ENCODE measurements at places on chromosomes 12 and 14.

GRCh38 chr14:74963705-74964271, 8.4 kb upstream of the PGF start:
- no peak for DNase-seq

DNA sequence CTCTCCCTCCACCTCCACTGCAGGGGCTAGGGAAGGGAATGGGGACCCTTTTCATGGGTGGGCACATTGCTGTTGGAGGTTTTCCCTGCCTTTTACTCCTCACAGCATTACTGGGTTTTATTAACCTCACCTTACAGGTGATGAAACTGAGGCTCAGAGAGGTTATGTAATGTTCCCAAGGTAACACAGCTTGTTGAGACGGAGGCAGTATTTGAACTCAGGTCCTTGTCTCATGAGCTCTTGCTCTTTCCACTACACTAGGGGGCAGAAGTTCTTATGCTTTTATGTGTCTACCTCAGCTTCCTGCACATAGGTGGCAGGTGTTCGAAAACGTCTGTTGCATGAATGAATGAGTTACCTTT, 11.7 kb downstream of the CISTR start:
- DNase-seq, result no peak

GRCh38 chr12:85657836-85658630, 178.2 kb downstream of the RASSF9 start:
- DNase-seq, result no peak

DNA sequence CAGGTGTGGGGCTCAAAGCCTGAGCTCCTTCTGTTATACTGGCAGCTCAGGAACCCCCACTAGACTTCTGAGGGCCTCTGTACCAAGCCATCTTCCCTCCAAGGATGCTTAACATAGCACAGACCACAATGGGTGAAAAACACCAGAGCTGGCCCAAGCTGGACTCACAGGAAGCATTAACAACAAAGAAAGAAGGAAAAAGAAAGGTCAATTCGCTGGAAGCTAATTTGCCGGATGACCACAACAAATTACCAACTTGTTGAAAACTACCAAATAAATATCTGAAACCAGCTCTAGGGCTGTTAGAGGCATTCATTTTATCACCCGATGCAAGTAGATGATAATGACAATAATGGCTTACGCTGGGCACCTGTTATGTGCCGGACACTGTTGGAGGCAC, 48.7 kb downstream of the RBM19 start:
- DNase-seq, result no peak

DNA sequence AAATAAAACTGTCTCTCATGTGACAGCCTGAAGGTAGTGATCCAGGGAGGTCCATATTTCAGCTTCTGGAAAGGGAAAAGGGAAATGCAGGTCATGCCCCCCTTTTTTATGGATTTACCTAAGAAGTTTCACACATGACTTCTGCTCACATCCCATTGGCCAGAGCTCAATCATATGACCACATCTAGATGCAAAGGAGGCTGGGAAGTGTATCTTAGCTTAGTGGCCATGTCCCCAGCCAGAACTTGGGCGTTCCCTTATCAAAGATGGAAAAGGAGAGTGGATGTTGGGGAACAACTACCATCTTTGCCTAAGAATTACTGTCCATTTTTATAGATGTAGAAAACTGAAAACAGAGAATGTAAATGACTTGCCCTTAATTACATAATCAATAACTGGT, 26.5 kb upstream of the CRADD start:
- DNase-seq, result no peak

GRCh38 chr12:47941475-47941780, 22.0 kb upstream of the TMEM106C start:
- DNase-seq, result no peak

- no peak for DNase-seq
Observed at GRCh38 chr14:88198446-88198845, 124.6 kb downstream of the KCNK10 start.

- no peak for DNase-seq
Observed at GRCh38 chr12:47269916-47270315, 190.2 kb upstream of the AMIGO2 start.

GRCh38 chr14:54890788-54891187, 11.8 kb downstream of the GCH1 start:
- DNase-seq, result no peak

DNA sequence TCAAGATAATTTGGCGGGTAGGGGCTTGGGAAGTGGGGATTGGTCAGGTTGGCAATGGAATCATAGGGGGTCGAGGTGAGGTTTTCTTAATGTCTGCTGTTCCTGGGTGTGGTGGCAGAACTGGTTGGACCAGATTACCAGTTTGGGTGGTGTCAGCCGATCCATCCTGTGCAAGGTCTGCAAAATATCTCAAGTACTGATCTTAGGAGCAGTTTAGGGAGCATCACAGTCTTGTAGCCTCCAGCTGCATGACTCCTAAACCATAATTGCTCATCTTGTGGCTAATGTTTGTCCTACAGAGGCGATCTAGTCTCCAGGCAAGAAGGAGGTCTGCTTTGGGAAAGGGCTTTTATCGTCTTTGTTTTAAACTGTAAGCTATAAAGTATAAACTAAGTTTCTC, 868.4 kb downstream of the DIO2 start:
- DNase-seq, result no peak

GRCh38 chr14:104390221-104390931, 189.2 kb upstream of the C14orf180 start:
- DNase-seq, result no peak

DNA sequence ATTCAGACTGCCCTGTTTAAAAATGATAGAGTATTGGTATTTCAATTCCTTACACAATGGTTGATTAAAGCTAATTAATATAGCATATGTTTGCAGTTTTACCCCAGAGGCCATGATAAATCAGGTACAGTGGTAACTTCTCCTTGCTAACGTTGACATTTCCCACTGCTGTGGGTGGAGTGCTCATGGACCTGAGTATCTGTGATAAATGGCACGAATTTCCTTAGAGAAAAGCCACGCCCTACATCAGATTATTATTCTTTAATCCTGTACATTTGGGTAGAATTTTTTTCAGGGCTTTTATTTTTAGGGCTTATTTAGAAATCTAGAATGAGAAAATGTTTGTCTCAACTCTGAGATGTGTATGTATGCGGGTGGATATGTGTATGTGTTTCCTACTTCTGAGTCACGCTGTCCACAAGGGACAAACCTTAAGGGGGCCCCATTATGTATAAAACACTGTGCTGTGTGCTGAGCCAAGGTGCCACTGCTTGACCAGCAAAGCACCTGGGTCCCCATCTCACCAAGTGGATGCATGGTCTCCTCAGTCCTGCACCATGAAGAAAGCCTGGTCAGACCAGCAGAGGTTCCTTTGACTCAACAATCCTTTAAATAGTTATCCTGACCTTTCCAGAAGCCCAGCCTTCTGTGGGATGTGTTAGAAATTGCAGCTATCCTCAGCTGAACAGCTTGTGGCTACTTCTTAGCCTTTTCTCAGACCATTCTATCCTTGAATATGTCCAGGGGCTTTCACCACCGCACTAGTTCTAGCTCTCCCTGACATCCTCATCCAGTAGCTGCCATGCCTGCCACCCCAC, 57.9 kb upstream of the STK38L start:
- DNase-seq, result no peak

DNA sequence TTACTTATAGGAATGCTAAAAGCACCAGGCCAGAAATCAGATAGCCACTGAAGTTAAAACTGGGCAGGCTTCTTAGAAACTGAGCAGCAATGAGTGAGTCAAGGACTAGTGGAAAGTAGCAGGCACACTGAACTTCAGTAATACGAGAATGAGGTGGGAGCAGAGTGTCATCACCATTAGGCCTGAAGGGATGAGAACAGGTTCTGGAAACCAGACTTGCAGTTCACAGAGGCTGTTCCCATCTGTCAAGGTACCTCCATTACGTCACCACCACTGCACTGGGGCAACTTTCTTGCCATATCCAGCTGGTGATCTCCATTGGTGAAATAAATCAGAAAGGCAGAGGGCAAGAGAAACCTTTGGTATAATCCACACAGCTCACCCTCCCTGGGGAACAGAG, 15.6 kb downstream of the ZNF10 start:
- DNase-seq, result no peak

- no peak for DNase-seq
Observed at GRCh38 chr12:16090974-16091373, 179.8 kb downstream of the DERA start.

- DNase-seq, result no peak
Observed at GRCh38 chr14:105226198-105226597, 22.1 kb upstream of the BTBD6 start.
